Activated T-cell treated with anti-CD3 and anti-CD28 coated beads, Interleukin-2, amount 50 U/mL, for 72 hours (primary cell): ENCODE measurements at places on chromosomes 3 and 15. TPM values are rescaled to one million over a fixed set of nuclear protein-coding genes. Genes with fewer than 3 reads are reported as not detected.

DNA sequence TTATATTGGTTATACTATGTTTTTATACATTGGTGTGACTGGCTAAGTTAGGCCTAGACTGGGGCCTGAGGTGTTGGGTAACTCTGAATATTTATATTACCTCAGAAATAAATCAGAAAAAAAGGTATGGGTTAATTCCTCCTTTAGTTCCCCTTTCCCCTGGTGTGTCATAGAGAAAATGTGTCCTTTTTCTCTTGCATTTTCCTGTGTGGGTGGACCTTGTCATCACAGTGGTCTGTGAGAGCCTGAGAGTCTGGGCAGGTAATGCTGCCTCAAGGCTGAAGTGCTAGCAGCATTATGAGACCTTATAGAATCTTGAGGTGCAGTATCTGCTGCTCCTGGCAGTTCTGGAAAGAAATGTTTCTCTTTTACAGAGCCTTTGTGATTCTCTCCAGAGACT, 69.7 kb downstream of the PCOLCE2 start:
- H3K27me3 ChIP-seq: peaks cover 14% of the 10 kb centered on the region
- DNase-seq: no peak
- H3K27ac ChIP-seq: no peak overlapping the region
- H3K4me1 ChIP-seq: no peaks in the 10 kb centered on the region
- H3K4me3 ChIP-seq: no peak overlapping the region

CCRL2 gene
- total RNA-seq: 2.5 TPM

GUCA1C gene
- total RNA-seq: not detected

TRH gene
- not detected for total RNA-seq
